ENCODE measurements at places on chromosomes 4 and X.

- no peak for DNase-seq
Observed at GRCh38 chrX:22742174-22742573, 257.6 kb upstream of the DDX53 start.

DNA sequence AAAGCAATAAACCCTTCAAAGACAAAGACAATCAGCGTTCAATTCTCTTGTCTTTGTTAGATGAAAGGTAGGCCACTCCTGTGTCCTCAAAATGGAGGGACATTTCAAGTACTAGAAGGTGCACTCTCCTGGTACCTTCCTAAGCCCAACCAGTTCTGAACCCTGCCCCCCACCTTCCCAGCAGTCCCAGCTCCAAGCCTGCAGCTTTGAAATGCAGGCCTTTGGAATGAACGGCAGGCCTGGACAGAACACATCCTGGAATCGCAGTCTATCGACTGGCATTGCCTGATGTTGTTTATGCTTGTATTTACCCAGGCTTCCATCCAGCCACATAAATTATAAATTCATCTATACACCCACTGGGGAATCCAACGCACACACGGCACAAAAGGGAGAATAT lies 47.4 kb downstream of the RASGEF1B start:
- DNase-seq = no peak

DNA sequence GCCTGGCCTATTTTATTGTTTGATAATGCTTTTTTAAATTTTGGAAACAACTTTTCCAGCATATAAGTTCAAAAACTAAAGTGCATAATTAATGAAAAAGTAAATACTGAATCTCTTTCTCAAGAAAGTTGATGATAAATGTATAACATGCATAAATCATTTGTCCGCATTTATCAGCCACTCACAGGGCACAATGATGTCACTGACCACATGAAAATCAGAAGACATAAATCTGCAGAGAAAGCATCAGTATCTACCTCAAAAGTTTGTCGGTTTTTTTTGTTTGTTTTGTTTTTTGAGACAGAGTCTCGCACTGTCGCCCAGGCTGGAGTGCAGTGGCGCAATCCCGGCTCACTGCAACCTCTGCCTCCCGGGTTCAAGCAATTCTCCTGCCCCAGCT lies 5.5 kb upstream of the HPRT1 start:
- DNase-seq = no peak

DNA sequence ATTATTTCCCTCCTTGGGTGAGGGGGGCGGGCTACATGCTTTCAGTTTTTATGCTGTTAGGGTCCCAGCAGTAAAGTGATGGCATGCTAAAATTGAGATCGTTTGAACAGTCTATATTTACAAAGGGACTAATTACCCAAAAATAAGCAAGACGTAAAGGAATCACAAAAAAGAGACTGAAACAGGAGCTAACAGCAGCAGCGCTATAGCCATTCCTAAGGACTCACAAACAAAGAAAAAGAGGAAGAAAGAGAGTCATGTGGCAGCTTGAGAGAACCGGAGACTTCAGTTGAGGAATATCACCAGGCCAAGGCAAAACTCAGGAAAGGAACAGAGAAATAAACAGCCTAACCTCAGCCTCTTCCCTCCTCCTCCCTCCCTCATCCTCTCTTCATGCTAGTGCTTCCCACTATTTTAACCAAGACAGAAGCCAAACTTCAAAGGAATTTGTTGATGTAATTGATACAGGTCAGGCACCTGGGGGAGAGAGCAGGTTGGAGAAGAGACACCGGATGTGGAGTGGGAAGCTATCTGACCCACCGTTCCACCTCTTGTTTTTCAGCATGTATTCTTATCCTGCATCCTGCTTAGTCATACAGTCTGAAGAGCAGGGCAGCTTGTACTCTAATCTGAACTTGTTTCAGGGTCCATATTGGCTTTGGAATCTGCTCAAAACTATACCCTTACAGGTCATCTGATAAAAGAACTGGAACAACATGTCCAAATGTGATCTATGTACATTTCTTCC lies 383.7 kb downstream of the NAF1 start:
- no peak for DNase-seq

GRCh38 chrX:69107231-69107739 lies 58.0 kb downstream of the PJA1 start:
- no peak for DNase-seq

DNA sequence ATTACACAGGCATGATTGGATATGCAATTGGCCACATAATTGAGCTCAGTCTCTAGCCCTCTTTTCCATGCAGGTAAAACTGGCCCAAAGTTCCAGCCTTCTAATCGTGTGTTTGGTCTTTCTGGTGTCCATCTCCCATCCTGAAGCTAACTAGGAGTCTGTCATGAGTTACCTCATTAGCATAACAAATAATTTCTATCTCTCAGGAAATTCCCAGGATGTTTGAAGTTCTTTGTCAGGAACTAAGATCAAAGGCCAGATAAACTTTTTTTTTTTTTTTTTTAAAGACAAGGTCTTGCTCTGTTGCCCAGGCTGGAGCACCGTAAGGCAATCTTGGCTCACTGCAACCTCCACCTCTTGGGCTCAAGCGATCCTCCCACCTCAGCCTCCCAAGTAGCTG lies 15.8 kb downstream of the ATXN3L start:
- DNase-seq = no peak

- DNase-seq = no peak
Observed at GRCh38 chr4:184142121-184143000, 75.3 kb downstream of the ENPP6 start.

DNA sequence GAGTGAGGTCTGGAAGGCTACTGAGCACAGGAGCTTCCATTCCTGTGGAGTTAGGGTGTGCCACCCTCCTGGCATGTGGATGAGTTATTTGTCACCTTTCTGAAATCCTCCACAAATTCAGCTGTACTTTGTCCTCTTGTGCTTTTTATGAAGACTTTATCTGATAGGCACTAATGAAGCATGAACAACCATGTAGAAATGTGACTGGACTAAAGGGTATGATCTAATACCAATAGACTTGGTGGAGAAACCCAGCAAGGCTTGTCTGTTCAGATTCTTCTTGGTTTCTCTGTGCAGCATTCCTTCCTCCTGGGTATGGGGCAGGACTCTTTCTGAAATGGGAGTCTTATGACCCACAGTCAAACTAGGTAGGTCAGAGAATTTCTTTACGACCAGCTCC lies 9.6 kb downstream of the NBDY start:
- no peak for DNase-seq
